Fibroblast of skin of scalp (primary cell): ENCODE measurements at places on chromosomes 5 and 9.

- no peak for DNase-seq
These were observed 1006.9 kb downstream of the CDH9 start for GRCh38 chr5:26031481-26031880.

- no peak for DNase-seq
These were observed 5.1 kb upstream of the SSBP2 start for GRCh38 chr5:81756016-81756415.

DNA sequence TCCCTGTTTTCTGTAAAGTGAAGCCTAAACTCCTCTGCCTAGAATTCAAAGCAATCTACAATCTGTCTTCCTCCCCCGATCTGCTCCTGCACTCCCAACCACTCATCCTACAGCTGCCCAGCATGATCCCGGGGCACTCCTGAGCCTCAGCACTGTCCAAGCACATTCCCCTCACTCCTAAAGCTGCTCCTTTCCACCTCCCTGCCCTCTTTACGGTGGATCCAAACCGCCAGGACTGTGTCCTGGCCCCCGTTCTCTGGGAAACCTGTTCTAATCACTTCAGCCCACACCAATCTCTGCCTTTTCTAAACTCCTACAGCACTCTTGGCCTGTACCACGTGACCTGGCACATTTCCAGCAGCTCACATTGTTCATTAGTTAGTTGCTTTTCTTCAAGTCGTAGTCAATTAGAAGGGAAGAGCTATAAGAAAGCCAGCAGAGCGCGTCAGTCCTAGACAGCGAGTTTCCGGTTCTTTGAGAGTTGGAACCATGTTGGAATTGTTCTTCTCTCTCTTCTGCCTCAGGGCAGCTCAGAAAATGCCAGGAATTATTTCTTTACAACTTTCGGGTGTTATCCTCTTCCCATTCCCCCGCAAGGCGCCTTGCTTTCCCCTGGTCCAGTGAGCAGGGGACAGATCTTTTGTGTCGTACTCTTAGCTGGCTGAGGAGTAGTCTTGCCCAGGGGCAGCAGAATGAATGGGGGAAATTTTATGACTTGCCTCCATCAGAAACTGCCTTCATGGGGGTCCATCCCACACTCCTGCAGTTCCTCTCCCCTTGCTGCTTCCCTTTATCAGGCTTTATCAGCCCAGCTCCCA is 60.7 kb downstream of the NRG2 start:
- DNase-seq, result peak; percentile 40

DNA sequence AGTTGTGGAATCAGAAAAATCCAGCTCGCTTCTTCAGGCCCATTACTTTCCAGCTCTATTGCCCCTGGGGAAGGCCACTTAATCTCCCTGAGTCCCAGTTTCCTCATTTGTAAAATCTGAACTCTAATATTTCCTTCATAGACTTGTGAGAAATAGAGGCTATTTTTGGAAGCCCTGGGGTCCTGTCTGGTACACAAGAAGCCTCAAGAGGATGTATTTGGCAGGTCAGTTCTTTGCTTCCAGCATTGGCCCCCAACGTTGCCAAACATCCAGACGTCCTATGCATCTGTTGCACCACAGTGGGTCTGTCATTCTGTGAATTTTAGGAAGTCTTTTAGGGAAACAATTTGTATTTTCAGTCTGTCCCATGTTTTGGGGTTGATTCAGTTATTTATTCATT is 525.9 kb downstream of the EBF1 start:
- no peak for DNase-seq

DNA sequence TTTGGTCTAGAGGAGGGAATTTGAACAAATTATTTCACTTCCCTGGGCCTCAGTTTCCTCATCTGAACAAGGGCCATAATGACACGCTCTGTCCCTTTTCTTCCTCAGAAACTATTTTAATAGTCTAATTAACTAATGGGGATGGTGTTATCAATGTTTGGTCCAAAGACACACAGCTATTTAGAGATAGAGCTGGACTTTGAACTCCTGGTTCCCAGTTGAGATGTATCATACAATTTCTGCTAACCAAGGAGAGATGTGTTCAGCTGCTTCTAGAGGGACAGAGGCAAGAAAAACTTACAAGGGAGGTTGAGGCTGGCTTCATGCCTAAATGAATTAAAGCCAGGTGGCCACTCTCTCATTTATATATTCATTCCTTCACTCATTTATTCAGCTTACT is 90.6 kb upstream of the CLINT1 start:
- no peak for DNase-seq

DNA sequence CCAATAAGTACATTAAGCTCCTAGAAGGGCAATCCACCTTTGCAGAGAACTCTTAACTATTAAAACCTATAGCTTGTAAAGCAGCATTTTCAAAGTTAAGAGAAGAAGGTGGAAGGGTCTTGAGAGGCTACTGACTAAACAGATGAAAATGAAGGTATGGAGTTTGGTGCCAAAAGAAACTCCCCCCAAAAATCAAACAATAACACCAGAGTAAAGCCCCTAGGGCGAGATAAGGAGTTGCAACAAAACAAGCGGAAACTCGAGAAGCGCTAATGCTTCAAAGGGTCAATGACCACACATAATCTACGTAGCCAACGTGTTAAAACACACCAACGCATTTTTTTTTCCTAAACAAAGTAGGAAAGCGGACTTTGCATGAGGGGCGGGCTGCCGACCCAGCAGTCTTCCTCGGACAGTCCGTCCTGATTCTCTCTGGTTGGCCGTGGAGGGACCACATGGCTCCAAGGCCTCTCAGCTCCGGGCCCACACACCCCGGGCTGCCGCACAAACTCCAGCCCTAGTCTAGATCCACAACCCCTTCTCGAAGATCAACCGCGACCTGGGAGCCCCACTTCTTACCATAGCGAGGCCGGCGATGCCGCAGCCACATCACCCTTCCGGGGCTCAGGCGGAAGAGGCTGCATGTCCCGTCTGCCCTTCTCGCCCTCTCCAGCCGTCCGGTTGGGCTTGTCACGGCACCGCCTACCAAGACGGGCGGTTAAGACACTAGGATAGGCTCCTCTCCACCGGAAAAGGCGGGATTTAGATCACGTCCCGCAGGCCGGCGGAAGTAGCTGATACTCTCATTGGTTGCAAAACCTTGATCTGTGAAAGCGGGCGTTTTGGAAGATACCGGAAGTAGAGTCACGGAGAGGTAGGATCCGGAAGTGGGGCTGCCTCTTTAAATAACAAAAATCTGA is at the start of the genes TMEM167A and XRCC4:
TMEM167A (minus strand) TSS at position 653 of the 920 bp plus-strand sequence; CDS start at position 582, 71 bp downstream.
XRCC4 (plus strand) TSS at position 806 of the 920 bp plus-strand sequence. CDS start 27,373 bp downstream, outside the sequence.
- DNase-seq, result peak; percentile 99

DNA sequence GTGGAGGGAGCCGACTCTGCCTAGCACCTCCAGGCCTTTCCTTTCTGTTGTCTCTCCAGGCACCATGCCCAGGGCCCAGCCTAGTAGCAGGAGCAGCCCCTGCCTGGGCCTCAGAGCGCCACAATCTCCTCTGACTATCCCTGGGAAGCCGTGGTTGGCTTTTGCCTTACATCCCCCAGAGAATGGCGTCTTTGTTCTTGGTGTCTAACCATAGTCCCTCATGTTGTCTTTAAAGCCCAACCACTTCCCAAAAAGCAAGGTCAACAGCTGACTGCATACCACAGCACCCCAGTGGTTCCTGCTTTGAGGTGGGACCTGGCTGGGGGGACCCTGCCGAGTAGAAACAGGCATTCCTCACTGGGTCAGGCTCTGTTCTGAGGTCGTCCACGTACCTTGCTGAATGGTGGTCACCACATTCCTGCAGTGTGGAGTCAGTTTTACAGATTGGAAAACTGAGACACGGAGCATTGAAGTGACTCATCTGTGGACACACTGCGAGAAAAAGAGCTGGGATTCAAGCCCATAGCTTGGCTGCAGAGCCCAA is 13.7 kb upstream of the CERCAM start:
- peak; percentile 49 for DNase-seq

DNA sequence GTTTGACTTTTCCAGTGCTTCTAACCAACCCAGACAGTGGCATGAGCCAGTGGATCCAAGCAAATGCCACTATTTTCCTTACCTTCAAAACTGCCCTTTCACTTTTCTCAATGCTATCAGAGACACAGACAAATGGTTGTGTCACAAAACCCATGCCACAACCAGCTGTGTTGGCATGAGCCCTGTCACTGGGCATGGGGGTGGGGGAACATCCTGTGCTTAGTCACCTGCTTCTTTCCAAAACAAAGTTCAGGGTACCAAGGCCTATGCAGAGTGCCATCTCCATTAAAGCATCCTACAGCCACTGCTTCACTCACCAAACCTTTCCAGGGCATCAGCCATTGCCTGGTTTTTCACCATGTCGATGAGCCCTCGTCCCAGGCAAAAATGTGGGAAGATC is 30.1 kb downstream of the NIPSNAP3B start:
- DNase-seq, result no peak

DNA sequence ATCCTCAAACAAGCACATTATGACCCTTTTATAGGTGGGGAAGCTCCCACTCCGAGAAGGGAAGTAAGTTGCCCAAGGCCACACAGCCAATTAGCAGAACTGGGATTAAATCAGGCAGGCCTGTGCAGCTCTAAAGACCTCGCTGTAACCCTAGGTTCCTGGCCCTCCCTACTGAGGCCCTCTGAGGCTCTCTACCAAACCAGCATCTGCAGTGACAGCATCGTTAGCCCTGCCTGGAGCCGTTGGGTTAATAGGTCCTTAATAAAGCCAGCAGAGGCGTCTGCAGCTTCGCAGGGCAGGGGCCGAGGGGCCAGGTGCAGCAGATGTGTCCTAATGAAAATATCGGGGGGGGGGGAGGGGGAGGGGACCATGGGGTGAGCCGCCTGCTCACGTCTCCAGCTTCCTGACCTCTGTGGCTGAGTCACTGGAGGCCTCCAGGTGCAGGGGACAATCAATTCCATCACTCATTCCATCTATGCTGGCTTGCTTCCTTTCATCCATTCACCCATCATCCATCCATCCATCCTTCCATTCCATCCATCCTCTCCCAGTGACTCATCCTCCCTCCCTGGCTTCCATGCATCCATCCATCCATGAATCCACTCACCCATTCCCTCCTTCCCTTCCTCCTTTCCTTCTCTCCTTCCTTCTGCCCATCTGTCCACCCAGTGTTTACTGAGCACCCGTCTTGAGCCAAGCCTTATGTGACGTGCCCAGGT is 203.9 kb downstream of the C9orf50 start:
- DNase-seq, result no peak

DNA sequence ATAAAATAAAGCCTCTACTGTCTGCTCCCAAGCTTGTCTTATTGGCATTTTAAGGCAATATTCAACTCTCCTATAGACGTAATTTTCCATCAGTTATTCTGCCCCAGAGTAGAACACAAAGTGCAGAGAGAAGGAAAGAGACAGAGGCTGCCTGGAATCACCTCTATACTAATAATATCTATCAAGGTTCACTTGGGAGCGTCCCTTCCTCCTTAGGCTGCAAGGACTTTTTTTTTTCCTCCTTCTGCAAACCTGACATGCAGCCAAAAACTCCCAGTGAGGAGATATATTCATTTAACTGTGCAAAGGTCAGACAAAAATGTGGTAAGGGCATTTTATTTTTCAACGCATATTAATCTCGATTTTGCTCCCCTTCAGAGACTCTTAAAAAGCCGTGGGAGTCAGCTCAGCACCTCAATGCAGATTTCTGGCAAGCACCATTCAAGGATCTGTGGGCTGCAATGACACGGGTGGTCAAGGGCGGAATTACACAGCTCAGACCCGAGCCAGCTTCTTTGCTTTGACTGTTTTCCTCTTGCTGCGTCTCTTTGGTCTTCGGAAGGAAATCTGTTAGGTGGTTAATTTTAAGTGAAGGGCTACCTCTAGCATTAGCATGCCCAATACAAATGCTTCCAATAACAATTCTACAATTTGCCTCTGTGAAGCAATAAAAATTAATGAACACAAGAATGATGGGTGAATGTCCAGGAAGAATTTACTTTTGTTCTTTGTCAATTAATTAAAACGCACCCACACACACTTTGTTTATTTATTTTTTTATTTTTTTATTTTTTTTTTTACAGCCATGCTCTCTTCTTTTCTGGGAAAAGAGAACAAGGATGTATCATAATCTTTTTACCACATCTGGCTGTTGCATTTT is 587.7 kb upstream of the GRAMD2B start:
- DNase-seq, result peak; percentile 23

- DNase-seq, result no peak
These were observed 275 bp downstream of the AHRR start for GRCh38 chr5:321726-322251.

DNA sequence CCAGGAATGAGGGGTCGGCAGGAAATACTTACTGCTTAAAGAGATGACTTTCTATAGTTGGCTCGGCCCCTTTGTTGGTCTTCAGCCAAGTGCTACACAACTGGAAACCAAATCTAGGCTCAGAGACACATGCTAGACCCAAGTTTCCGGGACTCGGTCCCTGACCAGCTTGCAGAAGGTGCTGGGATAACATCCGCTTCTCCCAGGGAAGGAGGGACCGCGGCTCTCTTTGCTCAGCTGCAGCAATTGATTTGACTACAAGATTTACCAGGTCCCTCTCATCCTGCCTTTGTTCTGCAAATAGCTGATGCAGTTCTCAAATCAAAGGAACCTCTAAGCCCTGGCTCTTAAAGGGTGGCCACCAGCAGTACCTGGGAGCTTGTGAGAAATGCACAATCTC is 314.7 kb downstream of the MLLT3 start:
- no peak for DNase-seq

GRCh38 chr5:176608937-176609723 is 826 bp downstream of the GPRIN1 start:
- DNase-seq, result no peak

DNA sequence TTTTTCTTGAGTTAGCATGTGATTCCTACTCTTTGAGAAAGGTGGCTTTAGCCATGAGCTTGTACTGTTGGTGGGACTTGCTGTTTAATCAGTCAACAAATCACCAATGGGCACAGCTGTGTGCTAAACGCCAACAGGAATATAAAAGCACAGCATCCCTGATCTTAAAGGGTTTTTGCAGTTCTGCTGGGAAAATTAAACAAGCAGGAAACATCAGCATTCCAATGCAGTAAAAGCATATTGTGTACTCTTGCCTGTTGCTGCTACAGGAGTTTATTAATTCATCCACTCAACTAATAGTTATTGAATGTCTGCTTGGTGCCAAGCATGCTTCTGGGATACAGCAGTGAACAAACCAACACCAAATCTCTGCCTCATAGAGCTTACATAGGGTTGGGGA is 27.4 kb upstream of the F2RL1 start:
- no peak for DNase-seq

DNA sequence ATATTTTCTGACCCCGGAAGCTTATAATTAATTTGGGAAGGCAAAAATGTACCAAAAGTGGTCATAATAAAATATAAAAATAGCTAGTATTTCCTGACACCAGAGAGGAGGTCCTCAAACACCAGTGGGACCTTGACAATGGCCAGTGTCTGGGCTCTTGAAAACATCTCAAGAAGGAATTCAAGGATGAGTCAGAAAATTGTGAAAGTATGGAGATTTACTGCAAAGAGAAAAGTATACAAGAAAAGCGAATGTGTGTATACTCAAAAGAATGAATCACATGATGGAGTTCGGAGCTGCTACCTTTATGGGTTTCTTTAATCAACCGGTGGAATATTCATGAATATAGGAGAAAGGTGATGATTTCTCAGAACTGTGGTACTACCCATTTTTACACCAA is 1709.0 kb upstream of the WWC1 start:
- peak; percentile 11 for DNase-seq

DNA sequence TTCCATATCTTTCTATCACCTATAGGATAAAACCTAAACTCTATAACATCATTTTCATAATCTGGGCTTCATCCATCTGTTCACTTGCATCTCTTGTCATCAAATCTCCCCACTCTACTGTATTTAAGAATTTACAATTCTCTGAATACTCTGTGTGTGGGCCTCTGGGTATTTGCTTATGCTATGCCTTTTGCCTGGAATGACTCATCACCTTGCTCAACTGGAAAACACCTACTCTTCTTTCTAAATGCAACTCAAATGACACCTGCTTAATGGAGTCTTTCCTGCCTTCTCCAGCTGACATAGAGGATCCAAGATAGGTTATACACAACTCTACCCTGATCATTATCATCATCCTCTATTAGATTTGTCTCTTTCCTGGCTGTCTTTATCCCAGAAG is 421.7 kb downstream of the SPATA31D1 start:
- no peak for DNase-seq
